Cerebellar cortex (tissue), 1 donor: ENCODE measurements at places on chromosomes 4 and X.
A peak's percentile ranks its signal among the peaks of the same experiment; 100 is the strongest.

DNA sequence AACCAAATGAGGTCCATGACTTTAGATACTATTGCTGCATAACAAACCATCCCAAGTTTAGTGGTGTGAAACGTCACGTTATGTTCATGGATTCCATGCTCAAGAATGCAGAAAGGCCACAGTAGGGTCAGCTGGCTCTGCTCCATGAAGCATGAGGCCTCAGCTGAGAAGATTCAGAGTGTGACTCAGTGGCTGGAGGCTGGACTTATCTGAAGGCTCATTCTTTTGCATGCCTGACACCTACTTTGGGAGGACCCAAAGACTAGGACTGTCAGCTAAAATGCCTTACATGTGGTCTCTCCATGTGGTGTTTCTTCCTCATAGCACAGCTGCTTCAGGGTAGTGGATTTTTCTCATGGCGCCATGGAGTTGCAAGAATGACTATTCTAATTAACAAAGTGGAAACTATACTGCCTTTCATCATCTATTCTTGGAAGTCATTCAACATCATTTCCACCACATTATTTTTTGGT is 11.5 kb upstream of the CCDC149 start:
- no peak for DNase-seq

GRCh38 chr4:82818664-82819662 is 20.4 kb upstream of the SCD5 start:
- DNase-seq = no peak

- DNase-seq = no peak
These were observed 3.6 kb downstream of the MECP2 start for GRCh38 chrX:154093965-154094364.

GRCh38 chr4:27270435-27270834 is 409.8 kb downstream of the STIM2 start:
- DNase-seq = no peak

DNA sequence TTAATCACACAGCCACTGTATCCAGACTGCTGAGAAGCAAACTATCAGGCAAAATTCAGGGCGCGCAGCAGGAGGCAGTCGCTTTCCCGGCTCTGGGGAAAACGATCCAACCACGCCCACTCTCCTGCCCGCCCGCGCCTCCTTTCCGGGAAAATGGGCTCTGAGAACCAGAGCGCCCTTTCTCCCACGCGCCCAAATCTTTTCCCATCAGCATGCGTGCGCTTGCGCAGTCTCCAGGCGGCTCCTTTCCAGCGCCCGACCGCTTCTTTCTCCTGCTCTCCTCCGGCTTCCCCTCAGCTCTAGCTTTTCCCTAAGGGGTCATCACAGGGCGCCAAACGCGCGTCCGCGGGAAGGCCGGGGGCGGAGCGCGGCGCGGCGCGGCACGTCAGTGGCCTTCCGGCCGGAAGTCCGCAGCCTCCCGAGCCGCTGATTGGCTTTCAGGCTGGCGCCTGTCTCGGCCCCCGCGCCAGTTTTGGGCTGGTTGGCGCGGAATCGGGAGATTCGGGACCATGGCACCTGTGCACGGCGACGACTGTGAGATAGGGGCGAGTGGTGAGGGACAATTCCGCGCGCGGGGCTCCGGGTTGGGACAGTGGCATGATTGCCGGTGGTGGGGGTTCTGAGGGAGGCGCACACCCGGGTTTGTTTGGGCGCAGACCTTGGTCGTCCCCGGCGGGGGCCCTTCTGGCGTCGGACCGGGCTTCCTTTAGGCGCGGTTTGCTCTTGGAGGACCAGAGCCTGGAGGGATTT is at the start of gene POLA1:
POLA1 (plus strand) TSS at position 466 of the 750 bp plus-strand sequence; CDS start at position 510, 44 bp downstream.
- DNase-seq = peak; percentile 92

- DNase-seq = no peak
These were observed 23.7 kb downstream of the ACSL1 start for GRCh38 chr4:184801781-184802696.

GRCh38 chr4:183164963-183165362 is 65.9 kb downstream of the WWC2 start:
- DNase-seq = no peak

GRCh38 chr4:169810325-169811323 is 52.9 kb upstream of the HPF1 start:
- peak; percentile 86 for DNase-seq

GRCh38 chr4:87046121-87046551 is 111.3 kb downstream of the AFF1 start:
- DNase-seq = no peak

DNA sequence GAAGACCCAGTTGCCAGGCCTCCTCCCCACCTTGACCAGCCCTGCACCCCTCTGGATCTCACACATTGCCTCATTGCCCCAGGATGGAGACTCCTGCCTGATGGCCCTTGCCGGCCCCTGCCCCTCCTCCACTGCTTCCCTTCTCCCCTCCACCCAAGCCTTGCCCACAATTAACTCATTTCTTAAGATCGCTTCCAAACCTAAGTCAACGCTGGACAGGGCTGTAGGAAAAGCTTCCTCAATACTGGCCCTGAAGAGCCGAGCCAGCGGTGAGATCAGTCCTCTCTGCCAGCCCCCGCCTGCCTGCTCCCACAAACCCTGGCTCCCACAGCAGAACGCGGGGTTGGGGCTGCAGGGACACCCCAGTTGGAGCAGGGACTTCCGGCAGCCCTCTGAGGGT is 7.5 kb upstream of the HAUS7 start:
- DNase-seq = no peak

DNA sequence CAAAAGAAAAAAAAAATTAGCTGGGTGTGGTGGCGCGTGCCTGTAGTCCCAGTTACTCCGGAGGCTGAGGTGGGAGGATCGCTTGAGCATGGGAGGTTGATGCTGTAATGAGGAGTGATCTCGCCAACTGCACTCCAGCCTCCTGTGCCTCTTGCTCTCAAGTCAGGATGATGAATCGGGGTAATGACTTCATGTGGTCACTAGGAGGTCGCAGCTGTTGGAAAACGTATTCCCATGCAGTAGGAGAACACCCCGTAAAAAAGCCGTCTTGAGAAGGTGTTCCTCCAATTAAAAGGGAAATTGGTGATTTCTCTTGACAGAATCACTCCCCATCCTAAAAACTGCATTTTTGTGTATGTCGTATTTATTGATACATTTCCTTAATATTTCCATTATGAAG is 2.2 kb downstream of the CCNB3 start:
- DNase-seq = no peak

GRCh38 chr4:165006456-165006855 is 25.3 kb upstream of the TRIM60 start:
- DNase-seq = no peak

GRCh38 chr4:95142932-95143331 is 385.2 kb downstream of the BMPR1B start:
- DNase-seq = no peak

DNA sequence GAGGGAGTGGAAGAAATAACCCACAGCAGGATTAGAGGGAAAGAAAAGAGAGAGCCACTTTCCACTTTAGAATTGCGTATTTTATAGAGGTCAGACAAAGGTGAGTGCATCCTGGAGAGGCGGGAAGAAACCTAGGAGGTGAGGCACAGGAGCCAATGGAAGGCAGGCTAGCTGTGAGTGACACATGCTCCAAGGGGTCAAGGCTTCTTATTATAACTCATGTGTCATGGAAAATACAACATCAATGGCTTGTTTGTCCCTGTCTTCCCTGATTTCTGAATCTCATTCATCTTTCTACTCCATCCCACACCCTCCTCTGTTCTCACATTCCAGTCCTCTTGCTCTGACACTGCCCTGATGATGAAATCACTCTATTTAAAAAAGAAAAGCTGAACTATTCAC is 14.4 kb downstream of the ANXA3 start:
- DNase-seq = no peak

- DNase-seq = no peak
These were observed 86.5 kb downstream of the GLRA3 start for GRCh38 chr4:174742561-174742960.

GRCh38 chr4:128322311-128322710 is 34.7 kb upstream of the PGRMC2 start:
- no peak for DNase-seq

DNA sequence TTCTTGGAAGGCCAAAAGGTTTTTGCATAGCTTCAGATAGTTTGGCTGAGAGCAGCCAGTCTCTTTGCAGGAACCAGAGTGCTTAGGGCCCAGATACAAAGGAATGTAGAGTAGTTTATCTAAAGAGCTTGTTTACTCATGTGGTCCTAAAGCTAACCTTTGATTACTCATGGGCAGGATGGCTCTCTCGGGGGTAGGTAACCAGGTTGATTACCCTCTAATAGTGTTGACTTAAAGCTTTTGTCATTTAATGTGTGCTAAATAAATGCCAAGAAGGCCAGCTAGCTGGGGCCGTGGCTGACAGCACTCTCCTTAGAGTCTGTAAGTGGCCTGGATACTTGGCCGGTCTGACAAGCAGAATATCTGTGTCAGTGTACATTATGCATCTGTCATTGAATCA is 69.7 kb upstream of the MAGEB16 start:
- DNase-seq = no peak

GRCh38 chr4:95637043-95637600 is 88.3 kb upstream of the UNC5C start:
- DNase-seq = no peak

- peak; percentile 54 for DNase-seq
These were observed 49.6 kb downstream of the MAP7D2 start for GRCh38 chrX:20066968-20067708.

DNA sequence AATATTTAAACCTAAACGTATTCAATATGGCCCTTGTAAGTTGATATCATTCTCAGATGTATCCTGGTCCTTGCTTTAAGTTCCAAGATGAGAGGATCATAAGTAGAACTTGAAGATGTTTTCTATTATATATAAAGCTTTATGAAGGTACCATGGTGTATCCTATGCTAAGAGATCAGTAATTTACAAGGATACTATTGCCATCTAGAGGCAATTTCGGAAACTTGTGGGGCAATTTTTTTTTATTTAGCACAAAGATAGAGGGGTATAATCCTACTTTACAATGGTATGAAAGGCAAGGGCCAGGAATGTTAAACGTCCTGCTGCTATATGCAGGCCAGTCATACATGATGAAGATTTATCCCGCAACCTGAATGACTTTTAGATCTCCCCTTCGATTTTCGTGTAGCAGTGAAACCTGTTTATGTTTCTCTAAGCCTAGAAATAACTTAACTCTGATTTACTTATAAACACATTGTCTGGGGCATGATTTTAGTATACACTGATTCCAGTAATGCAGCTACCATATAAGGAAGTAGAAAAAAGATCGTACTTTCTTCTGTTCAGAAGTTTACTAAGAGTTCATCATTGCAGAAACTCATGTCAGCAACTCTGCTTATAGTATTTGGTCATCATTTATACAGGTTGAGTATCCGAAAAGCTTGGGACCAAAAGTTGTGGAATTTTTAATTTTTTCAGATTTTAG is 2.6 kb downstream of the SLC25A31 start:
- peak; percentile 52 for DNase-seq

- DNase-seq = no peak
These were observed 37.7 kb downstream of the SOX3 start for GRCh38 chrX:140467211-140467610.

- no peak for DNase-seq
These were observed 56.9 kb downstream of the OTC start for GRCh38 chrX:38409289-38409688.

GRCh38 chr4:109368661-109369060 is 65.0 kb upstream of the SEC24B start:
- DNase-seq = no peak
